Stimulated activated CD4-positive, alpha-beta T cell treated with anti-CD3 and anti-CD28 coated beads, Interleukin-1b, Interleukin-23, amount 100 ng/mL, for 24 hours (primary cell): ENCODE measurements at places on chromosomes 6 and 20.

DNA sequence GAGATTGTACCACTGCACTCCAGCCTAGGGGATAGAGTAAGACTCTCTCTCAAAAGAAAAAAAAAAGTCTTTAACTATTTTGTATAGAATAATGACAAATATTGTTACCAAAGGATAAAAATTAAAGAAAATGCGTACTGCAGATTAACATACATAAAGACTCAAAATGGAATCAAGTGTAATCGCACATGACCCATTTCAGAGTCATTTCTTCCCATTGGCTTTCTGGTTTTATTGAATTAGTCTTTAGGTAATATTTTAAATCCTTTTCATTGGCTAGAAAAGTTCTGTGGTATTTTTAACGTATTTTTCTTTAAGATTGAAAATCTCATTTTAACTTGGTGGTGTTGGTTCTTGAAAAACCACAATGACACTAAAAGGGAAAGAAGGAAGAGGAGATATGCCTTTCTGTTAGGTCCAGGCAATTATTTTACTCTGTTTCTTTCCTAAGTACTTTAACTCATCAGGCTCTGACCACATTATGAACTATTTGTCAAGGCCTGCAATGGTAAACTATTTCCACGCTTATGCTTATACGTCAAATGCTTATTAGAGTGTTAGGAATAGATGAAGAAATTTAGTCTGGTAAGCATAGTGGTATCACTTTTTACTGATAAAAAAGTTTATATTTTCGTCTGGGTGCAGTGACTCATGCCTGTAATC lies 52.3 kb downstream of the PLEKHG1 start:
- DNase-seq = no peak

DNA sequence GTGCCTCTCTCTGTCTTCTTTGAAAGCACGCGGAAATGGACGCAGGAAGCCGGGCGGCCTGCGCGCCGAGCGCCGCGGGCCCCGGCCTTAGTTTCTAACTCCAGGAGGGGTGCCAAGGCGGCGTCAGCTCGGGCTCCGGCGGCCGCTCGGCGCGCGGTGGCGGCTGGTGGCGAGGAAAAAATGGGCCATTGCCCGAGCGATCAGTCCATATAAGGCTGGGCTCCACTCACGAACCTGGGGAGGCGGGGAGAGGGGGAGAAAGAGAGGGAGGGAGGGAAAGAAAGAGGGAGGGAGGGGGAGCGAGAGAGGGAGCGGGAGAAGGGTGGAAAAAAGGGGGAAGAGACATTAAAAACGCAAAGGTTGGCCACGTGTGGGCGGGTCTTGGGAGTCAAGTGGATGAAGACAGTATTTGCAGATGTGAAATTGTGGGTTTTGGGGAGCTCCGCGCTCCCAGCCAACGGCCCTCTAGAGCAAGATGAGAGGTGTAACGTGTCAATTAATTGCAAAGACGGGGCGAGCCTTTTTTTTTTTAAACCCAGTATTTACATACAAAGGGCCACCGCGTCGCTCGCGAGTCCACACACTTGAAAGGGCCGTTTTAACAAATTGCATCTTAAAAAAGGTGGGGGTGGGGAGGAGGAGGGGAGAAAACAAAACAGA lies at the start of gene NKX2-2:
Gene NKX2-2, minus strand, starts transcription at position 184 of the 660 bp plus-strand sequence. CDS start 395 bp downstream, outside the sequence.
- DNase-seq = no peak

DNA sequence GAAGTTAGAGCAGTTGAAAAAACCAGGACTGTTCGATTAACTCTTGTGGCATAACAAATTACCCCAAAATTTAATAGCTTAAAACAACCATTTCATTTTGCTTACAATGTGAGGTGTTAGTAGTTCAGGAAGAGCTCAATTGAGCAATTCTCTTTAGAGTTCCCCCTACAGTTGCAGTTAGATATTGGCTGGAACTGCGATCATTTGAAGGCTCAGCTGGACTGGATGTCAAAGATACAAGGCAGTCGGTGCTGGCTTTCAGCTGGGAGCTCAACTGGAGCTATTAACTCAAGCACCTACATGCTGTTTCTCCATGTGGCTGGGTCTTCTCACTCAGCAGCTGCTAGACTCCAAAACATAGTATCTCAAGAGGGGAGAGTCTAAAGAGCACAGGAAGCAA lies 96.0 kb upstream of the LOC128125822 start:
- DNase-seq = no peak

DNA sequence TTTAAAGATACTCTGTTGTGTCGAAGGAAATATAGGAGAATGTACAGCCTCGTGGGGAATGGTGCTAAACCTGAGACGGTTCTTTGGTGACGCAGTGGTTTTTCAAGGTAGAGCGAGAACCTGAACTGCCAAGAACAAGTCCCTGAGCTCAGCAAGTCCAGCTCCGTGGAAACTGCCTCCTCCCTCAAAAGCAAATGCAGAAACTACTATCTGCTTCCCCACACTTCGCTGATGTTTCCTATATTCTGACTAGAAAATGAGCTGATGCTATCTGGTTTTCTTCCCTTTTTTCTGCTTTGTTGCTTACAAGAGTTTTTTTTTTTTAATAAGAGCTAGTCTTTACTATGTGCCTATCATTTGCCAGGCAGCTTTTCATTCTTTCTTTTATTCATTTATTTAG lies 85.3 kb upstream of the LY86 start:
- DNase-seq = no peak

- DNase-seq = no peak
Observed at GRCh38 chr6:158780246-158780884, 38.8 kb downstream of the EZR start.

- no peak for DNase-seq
Observed at GRCh38 chr6:71404145-71404966, 115.7 kb downstream of the OGFRL1 start.

GRCh38 chr6:148608199-148608951 lies 138.5 kb upstream of the UST start:
- no peak for DNase-seq

- no peak for DNase-seq
Observed at GRCh38 chr20:58452667-58453255, 62.4 kb downstream of the APCDD1L start.

GRCh38 chr6:15305909-15306308 lies 60.0 kb downstream of the JARID2 start:
- DNase-seq = no peak

DNA sequence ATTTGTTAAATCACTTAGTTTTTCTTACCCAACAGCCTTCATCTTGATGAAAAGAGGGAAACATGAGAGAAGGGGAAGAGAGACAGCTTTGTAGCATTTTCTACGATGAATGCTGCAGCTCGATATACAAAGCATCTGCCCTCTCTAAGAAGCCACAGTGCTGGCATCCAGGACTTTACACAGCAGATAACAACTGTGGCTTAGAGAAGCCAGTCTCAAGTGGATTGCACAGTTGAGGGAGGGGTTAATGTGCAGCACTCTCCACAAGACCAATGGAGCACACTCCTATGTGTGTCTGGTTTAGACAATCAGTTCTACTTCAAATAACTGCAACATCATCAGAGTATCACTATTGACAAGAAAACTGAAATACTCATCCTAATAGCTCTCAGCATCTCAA lies 5.8 kb downstream of the C6orf120 start:
- no peak for DNase-seq

- DNase-seq = no peak
Observed at GRCh38 chr20:17471606-17472187, 59.5 kb downstream of the BFSP1 start.

DNA sequence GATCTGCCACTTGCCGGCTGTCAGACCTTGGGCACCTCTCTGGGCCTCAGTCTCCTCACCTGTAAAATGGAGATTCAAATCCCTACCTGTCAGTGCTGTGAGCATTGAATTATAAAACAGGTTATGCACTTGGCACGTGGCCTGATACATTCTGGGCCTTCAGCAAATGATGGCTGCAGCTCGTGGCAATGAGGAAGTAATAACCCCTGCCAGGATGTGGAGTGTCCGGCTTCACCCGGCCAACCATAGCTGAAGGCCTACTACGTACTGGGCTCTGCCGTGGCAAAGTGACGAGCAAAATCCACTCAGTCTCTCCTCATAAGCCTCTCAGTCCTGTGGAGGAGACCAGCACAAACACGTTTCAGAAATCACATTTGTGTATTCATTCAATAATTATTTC lies 10.9 kb upstream of the VSTM2L start:
- DNase-seq = no peak

DNA sequence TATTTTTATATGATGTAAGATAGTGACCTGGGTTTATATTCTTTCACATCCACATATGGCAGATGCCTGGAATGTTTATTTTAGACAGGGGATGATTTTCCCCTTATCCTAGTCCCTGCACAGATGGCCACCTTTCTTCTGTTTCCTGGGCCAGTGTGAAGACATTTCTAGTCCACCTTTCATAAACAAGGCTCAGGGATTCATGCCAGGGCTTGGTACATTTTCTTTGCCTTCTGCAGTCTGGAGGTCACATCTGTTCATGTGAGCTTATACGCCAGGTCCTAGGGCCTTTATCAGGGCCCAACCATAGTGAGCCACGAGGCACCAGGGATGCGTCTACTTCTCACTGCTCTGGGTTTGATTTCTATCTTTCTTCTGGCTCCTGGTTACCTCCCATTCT lies 38.0 kb upstream of the ERVFRD-1 start:
- no peak for DNase-seq

- DNase-seq = no peak
Observed at GRCh38 chr6:54361188-54361587, 52.9 kb downstream of the TINAG start.

GRCh38 chr6:11835065-11835464 lies 56.5 kb upstream of the ADTRP start:
- no peak for DNase-seq

DNA sequence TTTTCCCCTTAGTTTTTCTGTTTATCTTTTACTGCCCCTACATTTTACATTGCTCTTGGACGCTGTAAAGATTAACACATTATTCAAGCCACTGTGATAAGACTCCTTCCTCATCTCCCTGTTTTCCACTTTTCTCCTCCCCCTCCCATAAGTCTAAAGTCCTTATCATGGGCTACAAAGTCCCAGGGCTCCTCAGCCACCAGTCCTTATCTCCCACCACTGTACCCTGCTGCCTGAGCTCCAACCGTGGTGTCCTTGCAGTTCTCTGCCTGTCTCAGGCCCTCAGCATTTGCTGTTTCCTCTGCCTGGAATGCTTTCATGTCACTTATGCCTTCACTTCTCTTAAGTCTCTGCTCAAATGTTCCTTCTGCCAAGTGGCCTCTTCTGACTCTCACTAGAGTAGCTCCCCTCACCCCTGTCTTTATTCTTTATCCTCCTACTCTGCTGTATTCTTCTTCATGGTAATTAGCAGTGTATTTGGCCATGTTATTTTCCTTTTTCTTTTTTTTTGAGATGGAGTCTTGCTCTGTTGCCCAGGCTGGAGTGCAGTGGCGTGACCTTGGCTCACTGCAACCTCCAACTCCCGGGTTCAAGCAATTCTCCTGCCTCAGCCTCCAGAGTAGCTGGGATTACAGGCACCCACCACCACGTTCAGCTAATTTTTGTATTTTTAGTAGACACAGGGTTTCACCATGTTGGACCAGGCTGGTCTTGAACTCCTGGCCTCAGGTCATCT lies 10.8 kb upstream of the LATS1 start:
- DNase-seq = no peak

DNA sequence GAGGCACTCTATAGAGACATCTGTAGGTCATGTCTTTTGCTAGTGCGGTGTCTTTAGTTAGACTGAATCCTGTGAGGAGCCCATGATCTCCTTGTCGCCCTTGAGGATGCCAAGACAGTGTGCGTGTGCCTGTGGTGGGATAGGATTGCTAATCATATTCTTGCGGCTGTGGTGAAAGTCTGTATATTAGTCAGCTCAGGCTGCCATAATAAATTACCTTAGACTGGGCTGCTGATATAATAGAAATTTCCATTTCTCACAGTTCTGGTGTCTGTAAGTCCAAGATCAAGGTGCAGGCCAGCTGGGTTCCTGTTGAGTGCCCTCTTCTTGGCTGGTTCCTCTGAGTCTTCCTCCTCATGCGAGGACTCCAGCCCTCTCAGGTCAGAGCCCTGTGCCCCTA lies 141.2 kb downstream of the JARID2 start:
- DNase-seq = no peak

GRCh38 chr6:84606860-84607259 lies 157.5 kb downstream of the TBX18 start:
- DNase-seq = no peak

DNA sequence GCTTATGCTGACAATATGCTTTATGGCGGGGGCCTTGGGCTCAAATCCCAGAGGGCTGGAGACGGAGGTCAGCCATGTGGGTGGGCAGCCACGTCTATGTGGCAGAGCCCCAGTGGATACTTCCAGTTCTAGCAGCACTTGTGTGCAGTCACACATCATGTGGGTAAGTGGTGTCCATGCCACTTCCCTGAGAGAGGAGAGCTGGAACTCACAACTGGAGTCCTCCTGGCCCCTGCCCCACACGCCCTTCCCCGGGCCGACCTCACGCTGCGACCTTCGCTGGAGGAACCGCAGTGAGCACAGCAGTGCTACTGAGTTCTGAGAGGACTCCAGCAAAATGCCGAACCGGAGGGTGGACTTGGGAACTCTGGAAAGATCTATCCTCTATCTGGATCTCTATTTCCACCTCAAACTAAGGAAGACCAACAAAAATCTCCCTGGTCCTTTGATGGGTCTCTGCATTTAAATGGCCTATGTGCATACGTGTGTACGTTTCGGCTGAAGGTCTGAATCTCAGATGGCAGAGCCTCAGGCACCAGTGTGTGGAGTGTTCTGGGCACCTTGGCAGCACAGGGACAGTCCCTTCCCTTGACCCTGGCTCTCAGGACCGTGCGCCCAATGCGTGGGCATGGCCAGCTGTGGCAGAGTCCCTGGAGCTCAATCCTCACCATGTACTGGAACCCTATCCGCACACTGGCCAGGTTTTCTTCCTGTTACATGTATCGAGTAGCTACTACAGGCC lies 55.4 kb downstream of the GNAS-AS1 start:
- DNase-seq = no peak

GRCh38 chr20:62241506-62241905 lies 3.2 kb downstream of the OSBPL2 start:
- DNase-seq = no peak

DNA sequence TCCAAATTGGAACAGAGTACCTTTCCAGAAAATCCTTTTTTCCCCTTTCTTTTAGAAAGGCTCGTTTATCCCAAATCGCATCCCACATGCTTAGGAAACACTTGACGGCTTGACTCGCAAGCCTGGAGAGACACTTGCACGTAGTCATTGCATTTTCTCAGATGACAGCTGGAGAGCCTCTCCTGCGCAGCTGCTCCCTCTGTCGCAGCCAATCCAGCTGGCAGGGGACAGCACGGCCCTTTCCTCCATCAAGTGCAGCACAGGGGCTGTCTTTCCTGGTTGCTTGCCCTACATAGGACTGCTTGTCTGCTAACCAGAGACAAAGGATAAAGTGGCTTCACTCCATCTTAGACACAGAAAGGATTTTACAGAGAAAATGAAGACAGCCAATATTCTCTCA lies 77.6 kb upstream of the RGS17 start:
- no peak for DNase-seq

- no peak for DNase-seq
Observed at GRCh38 chr20:36856691-36857635, 19.0 kb upstream of the TLDC2 start.

DNA sequence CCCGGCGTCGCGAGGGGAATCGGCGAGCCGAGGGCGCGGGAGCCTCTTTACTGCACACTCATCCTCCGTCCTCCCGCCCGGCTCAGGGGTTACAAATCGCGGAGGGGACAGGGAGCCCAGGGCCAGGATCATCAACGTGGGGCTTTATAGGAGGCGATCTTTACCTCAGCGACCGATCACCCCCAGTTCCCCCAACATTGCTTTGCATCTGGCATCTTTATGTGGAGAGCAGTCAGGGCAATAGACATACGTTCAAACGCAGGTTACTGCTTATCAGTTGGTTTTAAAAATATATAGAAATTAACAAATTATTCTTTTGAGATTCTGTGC lies 634 bp downstream of the HSF2 start:
- no peak for DNase-seq

- no peak for DNase-seq
Observed at GRCh38 chr20:63249891-63250290, 4.4 kb downstream of the NKAIN4 start.
